ENCODE measurements at places on chromosomes 11 and 22.

GRCh38 chr22:43346521-43346929 is 3.4 kb upstream of the SCUBE1 start:
- DNase-seq: peak; percentile 33

- no peak for DNase-seq
Measured at GRCh38 chr11:64298966-64299846, 952 bp upstream of the CATSPERZ start.

DNA sequence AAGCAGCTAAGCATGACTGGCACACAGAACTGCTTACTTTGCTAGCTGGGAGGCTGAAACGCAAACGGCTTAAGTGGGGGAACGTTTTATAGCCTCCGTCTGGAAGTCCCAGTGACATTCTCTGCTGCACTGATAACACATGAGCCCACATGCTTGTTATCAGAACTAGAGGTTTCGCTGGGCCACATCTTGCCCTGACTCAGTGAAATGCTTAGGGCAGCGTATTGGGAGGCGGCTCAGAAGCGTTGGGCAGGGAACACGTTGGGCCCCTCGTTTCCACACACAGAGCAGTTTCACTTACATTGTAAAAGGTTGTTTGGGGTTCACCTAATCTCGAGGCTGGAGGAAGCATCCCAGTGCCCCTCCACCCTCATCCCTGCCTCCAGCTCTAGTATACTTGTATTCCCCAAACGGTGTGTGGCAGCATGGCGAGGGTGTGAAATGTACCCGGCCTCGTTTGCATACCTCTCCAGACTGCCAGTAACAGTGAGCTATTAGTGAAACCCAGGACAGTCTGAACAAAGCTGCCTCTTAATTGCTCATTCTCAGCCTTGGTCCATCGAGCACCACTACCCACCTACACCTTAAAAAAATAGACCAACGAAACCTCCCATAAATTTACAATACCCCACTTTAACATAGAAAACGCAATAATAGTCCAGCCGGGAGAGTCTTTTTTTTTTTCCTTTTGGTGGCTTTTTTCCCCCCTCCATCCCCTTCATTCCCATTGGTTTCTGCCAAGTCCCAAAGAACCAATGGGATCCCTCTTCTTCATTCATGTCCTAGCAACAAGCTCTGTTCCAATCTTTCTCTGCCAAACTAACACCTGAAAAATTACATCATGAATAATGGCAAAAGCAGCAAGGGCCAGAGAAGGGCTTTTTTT is 218.8 kb upstream of the SORL1-AS1 start:
- peak; percentile 29 for DNase-seq

DNA sequence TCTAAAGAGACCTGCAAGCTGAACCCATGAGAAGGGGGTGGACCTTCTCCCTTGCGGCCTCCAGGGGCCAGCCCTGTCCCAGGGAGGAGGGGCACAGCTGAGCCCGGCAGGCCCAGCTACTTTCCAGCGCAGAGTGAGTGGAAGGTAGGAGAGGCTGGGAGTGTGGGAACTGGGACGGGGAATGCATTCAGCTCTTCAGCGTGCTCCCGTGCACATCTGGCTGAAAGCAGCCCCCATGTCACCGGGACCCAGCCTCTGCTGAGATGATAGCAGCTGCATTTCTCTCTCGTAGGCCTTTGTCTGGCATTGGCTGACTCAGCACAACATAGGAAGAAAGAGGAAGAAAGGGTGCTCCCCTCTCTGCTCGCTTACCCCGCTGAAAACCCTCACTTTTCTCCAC is 951.5 kb downstream of the TBC1D22A start:
- DNase-seq: no peak

DNA sequence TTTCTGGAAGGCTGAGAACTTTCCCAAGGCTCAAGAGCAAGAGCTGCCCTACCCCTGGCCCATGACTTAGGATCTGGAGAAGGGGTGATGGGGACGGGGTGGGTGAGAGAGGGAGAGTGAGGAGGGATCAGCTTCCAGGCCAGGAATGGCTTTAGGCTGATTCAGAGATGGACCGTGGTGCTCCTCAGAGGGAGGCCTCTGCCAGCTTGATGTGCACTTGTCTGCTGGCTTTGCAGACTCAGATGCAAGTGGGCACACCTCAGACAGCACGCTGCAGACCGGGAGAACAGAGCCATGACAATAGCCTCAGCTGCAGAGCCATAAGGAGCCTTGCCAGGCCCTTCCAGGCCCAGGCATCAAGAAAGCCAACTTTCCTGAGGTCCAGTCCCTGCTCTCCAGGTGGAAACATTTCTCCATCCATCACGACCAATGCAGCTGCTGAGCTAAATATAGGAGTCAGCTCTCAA is 41.3 kb downstream of the ALX4 start:
- no peak for DNase-seq

All from NCI-H1436 (cell line).